ENCODE measurements at places on chromosomes 4 and X.

DNA sequence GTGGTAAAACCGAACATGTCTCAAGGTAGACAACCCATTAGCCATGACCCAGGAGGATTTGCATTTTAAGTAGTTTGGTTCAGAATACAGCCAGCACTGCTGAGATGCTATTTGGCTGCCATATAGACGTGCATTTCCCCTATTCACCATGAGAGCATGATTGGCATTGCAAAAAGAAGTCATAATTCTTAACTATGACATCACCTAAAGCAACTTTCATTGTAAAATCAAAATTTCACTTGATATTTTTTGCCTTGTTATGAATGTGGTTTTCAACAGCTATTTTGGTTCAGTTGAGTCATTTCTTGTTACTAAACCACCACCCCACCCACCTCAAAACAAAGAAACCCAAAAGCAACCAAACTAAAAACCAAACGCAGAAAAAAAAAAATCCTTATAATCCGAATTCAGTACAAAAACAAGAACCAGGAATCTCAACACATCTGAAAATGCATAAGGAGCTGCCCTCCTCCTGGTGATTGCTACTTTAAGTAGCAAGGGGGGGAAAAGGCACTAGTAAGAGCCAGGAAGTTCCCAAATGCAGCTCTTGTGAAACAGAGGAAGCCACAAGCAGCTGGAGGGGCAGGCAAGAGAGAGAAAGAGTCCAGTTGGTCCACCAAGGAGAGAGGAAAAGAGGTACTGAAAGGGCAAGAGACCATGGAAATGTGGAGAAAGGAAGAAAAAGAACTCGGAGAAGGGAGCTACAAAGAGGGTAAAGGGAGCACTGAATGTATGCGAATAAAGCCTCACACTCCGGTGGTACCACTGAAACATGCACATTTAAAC is 3.1 kb downstream of the SLITRK4 start:
- DNase-seq = no peak

- DNase-seq = no peak
Observed at GRCh38 chr4:157882901-157883300, 289.9 kb downstream of the GASK1B start.

DNA sequence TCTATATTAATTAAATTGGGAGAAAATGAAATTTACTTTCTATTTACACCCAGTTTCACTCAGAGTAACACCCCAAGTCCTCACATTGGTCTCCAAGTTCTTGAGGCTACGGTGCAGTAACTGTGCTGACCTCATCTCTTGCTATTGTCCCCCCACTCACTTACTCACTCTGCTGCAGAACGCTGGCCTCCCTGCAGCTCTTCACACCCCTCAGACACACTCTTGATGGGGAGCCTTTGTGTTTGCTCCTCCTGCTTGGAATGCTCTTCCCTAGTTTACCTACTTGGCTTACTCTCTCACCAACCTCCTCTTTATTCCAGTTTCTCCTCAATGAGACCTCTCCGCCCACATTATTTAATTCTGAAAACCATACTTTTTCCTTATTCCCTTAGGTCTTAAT is 22.2 kb upstream of the SPARCL1 start:
- no peak for DNase-seq

GRCh38 chr4:99612281-99612680 is 37.7 kb downstream of the MTTP start:
- DNase-seq = no peak

- DNase-seq = no peak
Observed at GRCh38 chr4:26842911-26843310, 17.7 kb upstream of the STIM2 start.

DNA sequence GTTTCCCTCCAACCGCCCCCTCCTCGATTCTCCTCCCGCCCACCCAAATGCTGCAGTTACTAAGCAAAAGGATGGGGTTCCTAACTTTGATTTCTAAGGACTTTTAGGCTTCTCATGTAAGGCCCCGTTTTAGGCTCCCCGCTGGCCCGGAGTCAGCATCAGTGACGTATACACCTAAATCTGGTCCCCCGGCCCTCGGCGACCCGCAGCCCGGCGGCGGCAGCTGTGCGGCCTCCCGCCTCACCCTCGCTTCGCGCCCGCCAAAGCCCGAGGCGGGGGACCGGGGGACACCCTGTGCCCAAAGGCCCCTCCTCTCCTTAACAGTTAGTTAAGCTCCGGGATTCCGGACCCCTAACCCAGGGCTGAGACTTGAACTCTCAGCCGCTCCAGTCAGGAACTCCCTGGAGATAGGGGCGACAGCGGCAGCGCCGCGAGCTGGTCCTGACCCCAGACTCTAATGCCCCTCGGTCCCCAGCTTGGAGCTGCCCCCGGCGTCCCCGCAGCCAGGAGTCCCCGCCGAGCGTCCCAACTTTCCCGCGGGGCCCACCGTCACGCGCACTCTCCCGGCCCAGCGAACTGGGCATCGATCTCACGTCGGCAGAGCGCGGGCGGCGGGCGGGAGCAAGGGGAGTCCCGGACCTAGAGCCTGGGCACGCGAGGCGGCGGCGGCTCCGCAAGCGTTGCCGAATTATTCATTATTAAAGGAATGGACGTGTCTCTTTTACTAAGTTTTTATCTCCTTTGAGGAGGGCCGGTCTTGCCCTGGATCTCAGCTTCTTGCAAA is 1.5 kb upstream of the NR3C2 start:
- no peak for DNase-seq

- no peak for DNase-seq
Observed at GRCh38 chrX:37594755-37595382, 23.4 kb downstream of the LANCL3 start.

DNA sequence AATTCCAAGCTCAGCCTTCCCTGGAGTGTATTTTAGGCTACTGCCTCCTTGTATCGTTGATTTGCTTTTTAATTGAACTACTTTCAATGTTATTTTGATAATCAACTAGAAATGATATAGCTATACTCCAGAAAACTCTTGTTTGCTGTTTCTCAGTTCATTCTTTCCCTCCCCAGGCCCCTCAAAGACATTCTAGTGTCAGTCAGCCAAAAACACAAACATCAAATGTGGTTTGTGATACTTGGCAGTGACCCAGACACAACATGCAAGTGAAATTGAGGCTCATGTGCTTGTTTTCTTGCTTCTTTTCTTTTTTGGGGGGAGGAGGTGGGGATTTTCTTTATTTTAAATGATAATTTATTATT is 7.6 kb downstream of the FAT4 start:
- no peak for DNase-seq

- no peak for DNase-seq
Observed at GRCh38 chr4:13844740-13845139, 217.2 kb upstream of the BOD1L1 start.

GRCh38 chr4:111991797-111992196 is 153.5 kb upstream of the FAM241A start:
- DNase-seq = no peak

DNA sequence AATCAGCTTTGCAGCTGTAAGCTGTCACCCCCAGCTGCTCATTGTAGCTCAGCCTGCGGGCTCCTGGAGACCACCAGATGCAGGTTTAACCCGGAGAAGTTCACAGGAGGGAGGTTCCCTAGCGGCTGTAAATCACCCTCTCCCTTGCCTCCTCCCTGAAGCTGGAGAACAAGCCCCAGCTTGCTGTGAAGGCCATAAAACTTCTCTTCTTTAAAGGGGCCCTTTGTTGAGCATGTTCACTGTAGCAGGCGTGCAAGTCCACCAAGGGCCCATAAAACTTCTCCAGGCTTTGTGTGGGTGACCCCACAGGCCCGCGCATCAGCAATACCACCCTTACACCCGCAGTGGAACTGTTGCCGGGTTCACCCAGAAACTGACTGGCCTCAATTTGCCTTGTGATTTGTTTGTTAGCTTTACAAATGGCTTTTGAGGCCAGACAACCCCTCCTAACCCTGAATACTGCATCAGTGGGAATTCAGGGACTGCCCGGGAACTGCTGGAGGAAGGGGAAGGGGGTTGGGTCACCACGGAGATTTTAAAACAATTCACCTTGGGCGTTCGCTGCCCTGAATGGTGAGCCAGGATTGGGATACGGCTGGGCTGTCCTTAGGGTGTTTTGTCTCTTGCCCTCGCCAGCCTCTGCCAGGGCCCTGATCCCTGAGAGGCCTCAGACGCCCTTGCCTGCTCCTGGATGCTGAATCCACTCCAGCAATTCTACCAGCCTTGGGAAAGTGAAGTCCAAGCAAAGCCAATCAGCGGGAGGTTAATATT is 49.5 kb upstream of the ATP6AP2 start:
- DNase-seq = no peak

- no peak for DNase-seq
Observed at GRCh38 chrX:120874678-120875557, 748 bp downstream of the CT47B1 start.

GRCh38 chr4:120691106-120691505 is 231.4 kb downstream of the PRDM5 start:
- DNase-seq = no peak

GRCh38 chr4:129498626-129499025 is 402.7 kb downstream of the C4orf33 start:
- no peak for DNase-seq

- no peak for DNase-seq
Observed at GRCh38 chrX:3415011-3415410, 68.6 kb upstream of the MXRA5 start.

GRCh38 chr4:85659610-85660218 is 184.8 kb downstream of the ARHGAP24 start:
- DNase-seq = no peak

DNA sequence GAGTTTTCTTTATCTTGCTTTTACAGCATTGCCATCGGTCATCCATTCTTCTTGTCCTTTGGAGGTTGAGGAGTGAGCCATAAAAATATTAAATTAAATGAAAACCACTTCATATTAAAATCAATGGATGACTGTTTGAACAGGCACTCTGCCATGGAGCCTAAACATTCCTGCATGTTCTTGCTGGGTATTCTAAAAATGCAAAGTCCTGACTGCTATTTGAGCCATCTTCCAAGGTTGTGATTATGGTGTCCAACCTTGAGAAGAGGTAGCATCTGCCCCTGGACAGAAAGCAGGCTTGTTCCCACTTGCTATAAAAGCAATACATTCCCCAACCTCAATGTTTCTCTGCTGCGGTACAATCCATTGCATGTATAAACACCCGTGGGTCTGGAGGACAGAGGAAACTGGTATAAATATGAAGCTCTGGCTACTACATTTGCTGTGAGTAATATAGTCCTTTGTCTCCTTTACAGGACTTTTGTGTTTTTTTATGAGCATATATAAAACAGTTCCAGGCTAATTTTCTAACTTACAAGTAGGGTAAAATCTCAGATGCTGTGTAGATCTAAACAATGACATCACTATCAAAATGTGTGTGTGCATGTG is 70.9 kb upstream of the FAT4 start:
- DNase-seq = no peak

DNA sequence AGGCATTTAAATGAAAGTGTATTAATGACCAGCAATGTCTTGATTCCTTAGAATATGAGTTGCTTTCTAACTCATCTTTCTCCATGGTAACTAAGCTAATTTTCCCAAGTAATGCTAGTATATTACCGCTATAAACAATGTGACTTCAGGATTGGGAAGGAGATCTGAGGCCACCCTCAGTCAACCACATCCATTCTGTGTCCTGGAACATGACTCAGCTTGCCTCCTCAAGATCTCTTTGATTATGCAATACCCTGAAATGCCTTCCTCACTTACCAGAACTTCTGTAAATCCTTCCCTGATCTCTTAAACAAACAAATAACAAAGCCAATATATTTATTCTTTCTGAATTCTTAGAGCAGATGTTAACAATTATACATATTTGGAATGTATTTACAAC is 1495.5 kb downstream of the PCDH18 start:
- no peak for DNase-seq

- no peak for DNase-seq
Observed at GRCh38 chr4:2135083-2135482, 76.0 kb downstream of the NAT8L start.

DNA sequence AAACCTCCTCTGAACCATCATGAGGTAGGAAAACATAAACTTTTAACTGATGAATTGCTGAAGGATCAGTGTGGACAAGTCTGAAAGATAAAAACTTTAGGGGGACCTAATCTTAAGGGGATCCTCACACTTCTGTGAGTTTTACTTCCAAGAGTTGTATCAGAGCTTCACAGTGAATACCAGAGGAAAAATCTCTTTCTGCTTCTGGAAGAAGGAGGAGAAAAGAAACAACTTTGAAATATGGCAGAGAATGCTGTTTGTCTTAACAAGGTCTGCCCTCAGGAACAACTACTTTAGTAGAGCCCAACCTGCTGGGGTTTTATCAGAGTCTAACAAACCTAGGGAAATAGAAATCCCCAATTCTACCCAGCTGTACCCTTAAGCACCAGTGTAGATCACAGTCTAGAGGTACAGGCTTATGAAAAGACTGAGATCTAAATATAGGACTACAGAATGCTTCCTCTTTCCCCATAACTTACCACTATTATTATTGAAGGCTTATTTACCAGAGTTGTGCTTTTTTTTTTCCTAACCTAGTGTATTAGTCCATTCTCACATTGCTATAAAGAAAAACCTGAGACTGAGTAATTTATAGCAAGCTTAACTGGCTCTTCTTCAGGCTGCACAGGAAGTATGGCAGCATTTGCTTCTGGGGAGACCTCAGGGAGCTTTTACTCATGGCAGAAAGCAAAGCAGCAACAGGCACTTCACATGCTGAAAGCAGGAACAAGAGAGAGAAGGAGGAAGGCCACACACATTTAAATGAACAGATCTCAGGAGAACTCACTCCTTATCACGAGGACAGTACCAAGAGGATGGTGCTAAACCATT is 167.9 kb downstream of the CAMK2D start:
- DNase-seq = no peak

DNA sequence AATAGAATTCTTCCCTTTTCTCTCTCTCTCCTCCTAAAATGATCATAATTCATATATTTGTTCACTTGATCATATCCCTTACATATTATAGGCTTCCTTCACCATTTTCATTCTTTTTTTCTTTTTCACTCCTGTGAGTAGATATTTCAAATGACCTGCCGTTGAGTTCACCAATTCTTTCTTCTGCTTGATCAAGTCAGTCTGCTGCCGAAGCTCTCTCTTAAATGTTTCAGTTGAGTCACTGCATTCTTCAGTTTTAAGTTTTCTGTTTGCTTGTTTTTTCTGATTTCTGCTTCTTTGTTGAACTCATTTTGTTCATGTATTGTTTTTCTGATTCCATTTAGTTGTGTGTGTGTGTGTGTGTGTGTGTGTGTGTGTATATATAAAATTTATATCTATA is 354.3 kb downstream of the GPAT3 start:
- DNase-seq = no peak

GRCh38 chr4:184386271-184386781 is 88.0 kb downstream of the IRF2 start:
- DNase-seq = no peak

DNA sequence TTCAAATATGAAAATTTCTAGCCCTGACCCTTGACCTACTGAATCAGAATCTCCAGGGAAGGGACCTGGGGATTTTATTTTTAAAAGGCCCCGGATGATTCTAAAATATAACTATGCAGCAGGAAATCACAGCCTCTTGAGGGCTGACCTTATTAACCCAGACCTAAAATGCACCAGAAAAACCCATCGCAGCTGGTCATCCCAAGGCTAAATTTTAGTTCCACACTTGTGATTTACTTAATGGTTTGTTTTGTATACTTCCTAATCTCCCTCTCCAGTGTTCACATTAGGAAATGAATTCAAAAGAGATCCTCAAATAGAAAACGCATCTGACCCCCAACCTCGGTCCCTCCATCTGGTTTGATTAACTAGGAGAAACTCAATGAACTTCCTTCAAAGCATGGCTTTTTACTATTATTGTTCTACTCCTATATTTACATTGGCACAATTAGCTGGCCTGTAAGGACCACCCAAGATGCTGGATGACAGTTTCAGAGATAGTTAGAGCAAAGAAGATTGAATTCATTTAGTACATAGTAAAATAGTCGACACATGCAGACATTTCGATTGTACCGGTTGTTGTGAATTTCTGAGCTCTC is 147.8 kb upstream of the MED14 start:
- DNase-seq = no peak

- no peak for DNase-seq
Observed at GRCh38 chrX:96918864-96919263, 35.2 kb downstream of the RPA4 start.

Data from stimulated activated CD4-positive, alpha-beta T cell treated with anti-CD3 and anti-CD28 coated beads, TNF-alpha, amount 100 ng/mL, for 1 hour (primary cell).